CD4-positive, alpha-beta memory T cell (primary cell): ENCODE measurements at places on chromosomes 1 and 21. TPM values are rescaled to one million over a fixed set of nuclear protein-coding genes. Genes with fewer than 3 reads are reported as not detected.

SSR2 gene
- total RNA-seq, result 252 TPM

DNA sequence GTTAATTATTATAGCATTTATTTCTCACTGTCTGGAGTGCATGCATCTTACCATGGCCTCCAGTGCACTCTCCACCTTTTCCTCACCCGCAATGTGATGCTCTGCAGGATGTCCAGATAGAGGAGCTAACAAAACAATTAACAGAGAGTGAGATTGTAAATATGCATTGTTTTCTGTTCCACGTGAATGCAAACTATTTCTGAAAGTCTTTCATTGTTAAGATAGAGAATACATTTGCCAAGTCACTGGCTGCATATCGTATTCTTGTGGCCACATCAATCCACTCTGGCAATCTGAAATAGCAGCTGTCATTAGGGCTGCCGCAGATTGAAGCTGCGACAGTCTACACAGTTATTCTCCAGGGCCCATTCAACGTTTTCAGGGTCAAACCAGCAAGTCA lies 143.8 kb downstream of the DUSP10 start:
- no peak overlapping the region for H3K4me3 ChIP-seq
- no peaks in the 10 kb centered on the region for H3K27me3 ChIP-seq
- no peak overlapping the region for H3K27ac ChIP-seq
- H3K4me1 ChIP-seq, result no peaks in the 10 kb centered on the region
- no peak for DNase-seq

DNA sequence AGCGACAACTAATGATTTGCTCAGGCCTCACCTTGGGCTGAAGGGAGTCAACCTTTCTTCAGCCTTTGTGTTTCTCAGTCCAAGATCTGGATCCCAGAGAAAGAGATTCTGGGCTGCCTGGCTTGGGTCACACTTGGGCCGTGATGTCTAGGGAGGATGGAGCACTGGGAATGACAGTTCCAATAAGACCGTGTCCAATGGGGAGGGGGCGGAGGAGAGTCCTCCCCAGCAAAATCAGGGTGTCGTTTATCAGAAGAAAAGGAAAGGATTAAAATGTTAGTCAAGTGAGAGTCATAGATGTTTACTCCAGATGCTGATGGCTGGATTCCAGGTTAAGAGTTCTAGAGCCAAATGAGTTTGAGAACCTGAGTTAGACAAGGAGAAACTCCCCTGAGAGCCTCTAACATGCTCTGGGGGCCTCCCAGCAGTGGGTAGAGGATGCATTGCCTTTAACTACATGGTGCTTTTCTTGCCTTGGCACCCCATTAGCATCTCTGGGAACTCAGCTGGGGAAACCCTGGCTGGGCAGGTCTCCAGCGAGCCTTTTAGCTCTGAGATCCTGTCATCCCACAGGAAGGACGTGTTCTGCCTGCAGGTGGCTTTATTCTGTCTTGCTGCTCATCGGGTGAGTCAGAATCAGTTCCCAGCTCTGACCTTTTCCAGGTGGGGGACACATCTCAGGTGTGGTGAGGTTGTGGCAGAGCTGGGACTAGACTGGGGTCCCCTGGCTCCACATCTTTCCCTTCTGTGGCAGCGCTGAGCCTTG lies 22.2 kb downstream of the NIPAL3 start:
- no peaks in the 10 kb centered on the region for H3K27me3 ChIP-seq
- DNase-seq, result no peak
- H3K36me3 ChIP-seq, result peaks cover 38% of the 10 kb centered on the region
- H3K27ac ChIP-seq, result no peak overlapping the region
- no peak overlapping the region for H3K4me3 ChIP-seq

GRCh38 chr1:215833941-215834729 lies 267.0 kb downstream of the KCTD3 start:
- H3K4me1 ChIP-seq, result no peaks in the 10 kb centered on the region
- H3K27ac ChIP-seq, result no peak overlapping the region
- DNase-seq, result no peak
- H3K36me3 ChIP-seq, result no peaks in the 10 kb centered on the region
- H3K27me3 ChIP-seq, result no peaks in the 10 kb centered on the region

GRCh38 chr21:16751695-16752474 lies 761.0 kb upstream of the CXADR start:
- DNase-seq, result no peak
- H3K36me3 ChIP-seq, result no peaks in the 10 kb centered on the region
- H3K27me3 ChIP-seq, result no peaks in the 10 kb centered on the region

GRCh38 chr1:150109586-150109985 lies 40.1 kb upstream of the PLEKHO1 start:
- no peaks in the 10 kb centered on the region for H3K36me3 ChIP-seq
- peak; percentile 47 for DNase-seq
- H3K27me3 ChIP-seq, result no peaks in the 10 kb centered on the region

GRCh38 chr1:43207229-43207853 lies 35.2 kb downstream of the CFAP57 start:
- H3K4me1 ChIP-seq, result no peaks in the 10 kb centered on the region
- H3K27ac ChIP-seq, result no peak overlapping the region
- no peak for DNase-seq
- H3K36me3 ChIP-seq, result no peaks in the 10 kb centered on the region
- no peaks in the 10 kb centered on the region for H3K27me3 ChIP-seq
